Myometrial cell (primary cell): ENCODE measurements at places on chromosomes 4 and X. TPM values are rescaled to one million over a fixed set of nuclear protein-coding genes. Genes with fewer than 3 reads are reported as not detected.

The NPY1R gene
- 3.0 TPM in 1 of 2 replicates, not detected in the other for total RNA-seq

The ZNF157 gene
- under 0.01 TPM in 1 of 2 replicates, not detected in the other for total RNA-seq

The MID2 gene
- total RNA-seq: 11.7 and 13.5 TPM in 2 replicates

The JCHAIN gene
- total RNA-seq: 1.7 and 1.9 TPM in 2 replicates

The XK gene
- total RNA-seq: under 0.01 TPM in 2 replicates

The KCND1 gene
- 1.4 and 2.0 TPM in 2 replicates for total RNA-seq

The EVC2 gene
- 8.3 and 12.1 TPM in 2 replicates for total RNA-seq

The MXRA5 gene
- total RNA-seq: 0.86 and 1.2 TPM in 2 replicates

The CENPI gene
- 18.4 and 28.8 TPM in 2 replicates for total RNA-seq

The NEXMIF gene
- total RNA-seq: not detected in 2 replicates

The SYTL4 gene
- 6.1 and 7.1 TPM in 2 replicates for total RNA-seq

The CXorf49 gene
- not detected in 2 replicates for total RNA-seq

The INTS6L gene
- total RNA-seq: 1.4 and 1.6 TPM in 2 replicates

The CT47B1 gene
- total RNA-seq: not detected in 2 replicates

The NPY2R gene
- not detected in 2 replicates for total RNA-seq

The NAAA gene
- total RNA-seq: 32.9 and 97.7 TPM in 2 replicates

The ANOS1 gene
- 1.2 and 1.4 TPM in 2 replicates for total RNA-seq

The ARR3 gene
- not detected in 2 replicates for total RNA-seq

The ERVMER34-1 gene
- under 0.01 TPM in 1 of 2 replicates, not detected in the other for total RNA-seq

The JAKMIP1 gene
- total RNA-seq: not detected in 2 replicates

The SAGE1 gene
- total RNA-seq: not detected in 2 replicates

The MAGEA3 gene
- not detected in 2 replicates for total RNA-seq

The FANCB gene
- 4.6 and 9.2 TPM in 2 replicates for total RNA-seq

The XAGE1B gene
- total RNA-seq: not detected in 2 replicates

The IL1RAPL2 gene
- 4.4 and 6.9 TPM in 2 replicates for total RNA-seq

The IGSF1 gene
- total RNA-seq: not detected in 2 replicates

The GYG2 gene
- total RNA-seq: 2.1 and 8.1 TPM in 2 replicates

The RHOH gene
- total RNA-seq: 0.53 TPM in 1 of 2 replicates, not detected in the other

The FAM241A gene
- total RNA-seq: 2.6 and 3.2 TPM in 2 replicates

The TIMM8A gene
- 5.2 and 6.7 TPM in 2 replicates for total RNA-seq

The IL1RAPL1 gene
- total RNA-seq: 0.58 and 1.4 TPM in 2 replicates

The ADH1C gene
- not detected in 2 replicates for total RNA-seq

The LONRF3 gene
- 0.29 TPM in 1 of 2 replicates, not detected in the other for total RNA-seq

The MAGEA2B gene
- not detected in 2 replicates for total RNA-seq

The IL2 gene
- not detected in 2 replicates for total RNA-seq

The GAGE12H gene
- total RNA-seq: not detected in 2 replicates

The HADH gene
- total RNA-seq: 22.8 and 23.0 TPM in 2 replicates

The CT45A10 gene
- not detected in 2 replicates for total RNA-seq

The ADAMTS3 gene
- total RNA-seq: 2.1 and 2.3 TPM in 2 replicates

The PCDH10 gene
- 0.58 and 0.89 TPM in 2 replicates for total RNA-seq

The NHSL2 gene
- 2.8 and 2.9 TPM in 2 replicates for total RNA-seq

The UCHL1 gene
- total RNA-seq: 770 and 800 TPM in 2 replicates

The CENPVL1 gene
- total RNA-seq: not detected in 2 replicates

The LAP3 gene
- total RNA-seq: 80.5 and 83.3 TPM in 2 replicates

The CNKSR2 gene
- not detected in 2 replicates for total RNA-seq

The GPR78 gene
- total RNA-seq: under 0.01 TPM in 1 of 2 replicates, not detected in the other

The PCDH11X gene
- total RNA-seq: not detected in 2 replicates

The PCYT1B gene
- under 0.01 and 0.18 TPM in 2 replicates for total RNA-seq

The UGT8 gene
- not detected in 2 replicates for total RNA-seq

The UGT2A1 gene
- not detected in 2 replicates for total RNA-seq

The TIGD4 gene
- 0.18 TPM in 1 of 2 replicates, not detected in the other for total RNA-seq
